Osteocyte (in vitro differentiated cells): ENCODE measurements at places on chromosomes 4 and X. TPM values are rescaled to one million over a fixed set of nuclear protein-coding genes. Genes with fewer than 3 reads are reported as not detected.

Gene PLS3
- 530 and 547 TPM in 2 replicates for total RNA-seq

Gene RAB39B
- total RNA-seq: 2.6 and 3.0 TPM in 2 replicates

Gene HHIP
- total RNA-seq: 0.97 and 1.8 TPM in 2 replicates

Gene COPS4
- total RNA-seq: 33.8 and 38.5 TPM in 2 replicates

Gene GAGE2A
- total RNA-seq: not detected in 2 replicates

Gene MAGEA11
- not detected in 2 replicates for total RNA-seq

Gene TREX2
- total RNA-seq: 2.5 TPM in 2 replicates

DNA sequence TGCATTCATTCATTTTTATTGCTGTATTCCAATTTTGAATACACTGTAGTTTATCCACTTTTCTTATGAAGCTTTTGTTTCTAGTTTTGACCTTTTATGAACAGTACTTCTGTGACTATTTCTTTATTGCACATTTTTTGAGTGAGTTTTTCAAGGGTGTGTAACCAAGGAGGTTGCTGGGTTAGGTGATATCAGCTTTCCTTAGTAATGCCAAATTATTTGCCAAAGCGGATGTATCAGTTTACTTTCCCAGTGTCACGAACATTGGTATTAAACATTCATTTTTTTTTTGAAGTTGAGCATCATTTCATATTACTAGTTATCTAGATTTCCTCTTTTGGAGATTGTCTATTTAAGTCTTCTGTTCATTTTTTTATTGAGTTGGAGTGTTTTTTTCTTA is 32.9 kb downstream of the STIM2 start:
- H3K36me3 ChIP-seq: no peaks in the 10 kb centered on the region
- H3K27ac ChIP-seq: no peak overlapping the region
- H3K27me3 ChIP-seq: no peaks in the 10 kb centered on the region
- H3K4me1 ChIP-seq: peaks cover 3% of the 10 kb centered on the region

DNA sequence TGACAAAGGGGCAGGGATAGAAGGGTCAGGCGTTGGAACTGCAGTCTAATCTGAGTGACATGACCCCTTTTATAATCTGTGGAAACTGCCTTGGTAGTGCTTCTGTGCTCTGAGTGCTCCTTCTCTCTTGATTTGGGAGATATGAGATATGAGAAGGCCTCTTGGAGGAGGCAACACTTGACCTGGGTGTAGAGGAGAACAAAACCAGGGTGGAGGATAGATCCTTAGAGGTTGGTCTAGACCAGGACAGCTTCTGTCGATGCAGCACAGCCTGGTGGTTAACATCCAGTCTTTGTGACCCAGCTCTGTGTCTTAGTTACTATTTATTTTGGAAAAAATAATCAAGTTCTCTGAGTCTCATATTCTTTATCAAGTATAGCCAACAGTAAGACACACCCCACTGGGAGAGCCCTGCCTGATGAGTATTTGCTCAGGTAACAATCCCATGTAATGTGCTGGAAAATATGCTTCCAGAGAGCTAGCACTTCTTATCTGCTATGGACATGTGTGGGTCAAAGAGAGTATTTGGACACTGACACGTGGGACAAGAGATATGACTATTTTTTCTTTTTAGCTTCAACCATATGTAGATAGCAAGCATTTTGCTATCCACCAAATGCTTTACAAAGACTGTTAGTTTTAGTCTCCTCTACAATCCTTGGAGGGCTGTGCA is 9.1 kb downstream of the USP51 start:
- H3K27ac ChIP-seq: no peak overlapping the region
- peak; percentile 10 for DNase-seq
- H3K4me1 ChIP-seq: no peaks in the 10 kb centered on the region
- no peaks in the 10 kb centered on the region for H3K27me3 ChIP-seq
- H3K36me3 ChIP-seq: no peaks in the 10 kb centered on the region
- no peak overlapping the region for H3K4me3 ChIP-seq

GRCh38 chrX:15107367-15107988 is 162.4 kb downstream of the ASB9 start:
- H3K36me3 ChIP-seq: no peaks in the 10 kb centered on the region
- peaks cover 2% of the 10 kb centered on the region for H3K27me3 ChIP-seq
- DNase-seq: no peak
- no peak overlapping the region for H3K4me3 ChIP-seq
- H3K4me1 ChIP-seq: no peaks in the 10 kb centered on the region
- H3K27ac ChIP-seq: no peak overlapping the region

DNA sequence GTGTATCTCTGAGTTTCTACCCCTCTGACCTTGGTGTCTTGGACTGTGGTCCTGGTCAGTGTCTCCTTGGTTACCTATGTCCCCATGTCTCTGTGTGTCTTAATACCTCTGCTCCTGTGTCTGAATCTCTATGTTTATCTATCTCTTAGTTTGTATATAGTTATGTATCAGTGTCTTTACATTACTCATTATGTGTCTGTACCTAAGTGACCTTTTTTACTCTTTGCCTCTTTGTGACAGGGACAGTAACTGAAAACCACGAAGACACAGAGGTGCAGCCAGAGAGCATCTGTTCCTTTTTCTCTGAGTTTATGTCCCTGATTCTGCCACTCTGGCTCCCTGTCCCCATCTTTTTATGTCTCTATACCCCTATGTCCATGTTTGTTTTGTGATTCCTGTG is 49.4 kb downstream of the ITIH6 start:
- no peak overlapping the region for H3K4me3 ChIP-seq
- DNase-seq: no peak
- H3K27ac ChIP-seq: no peak overlapping the region
- H3K27me3 ChIP-seq: no peaks in the 10 kb centered on the region
- H3K36me3 ChIP-seq: no peaks in the 10 kb centered on the region

DNA sequence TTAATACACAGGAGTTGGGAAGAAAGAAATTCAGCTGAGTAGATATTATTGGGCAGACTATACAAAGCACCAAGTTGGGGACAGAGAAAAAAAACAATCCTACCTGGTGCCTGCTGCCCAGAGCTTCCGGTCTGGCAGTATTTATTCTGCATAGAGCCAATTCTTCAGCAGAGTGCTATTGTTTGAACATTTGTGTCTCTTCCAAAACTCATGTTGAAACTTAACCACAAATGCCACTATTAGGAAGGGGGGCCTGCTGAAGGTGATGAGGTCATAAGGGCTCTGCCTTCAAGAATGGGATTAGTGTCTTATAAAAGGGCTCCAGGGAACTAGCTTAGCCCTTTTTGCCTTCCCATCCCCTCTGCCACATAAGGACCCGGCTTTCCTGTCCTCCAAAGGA is 136.2 kb downstream of the EVC2 start:
- no peaks in the 10 kb centered on the region for H3K4me1 ChIP-seq
- DNase-seq: no peak
- peaks cover 6% of the 10 kb centered on the region for H3K36me3 ChIP-seq
- peaks cover 11% of the 10 kb centered on the region for H3K27me3 ChIP-seq
- H3K4me3 ChIP-seq: no peak overlapping the region

DNA sequence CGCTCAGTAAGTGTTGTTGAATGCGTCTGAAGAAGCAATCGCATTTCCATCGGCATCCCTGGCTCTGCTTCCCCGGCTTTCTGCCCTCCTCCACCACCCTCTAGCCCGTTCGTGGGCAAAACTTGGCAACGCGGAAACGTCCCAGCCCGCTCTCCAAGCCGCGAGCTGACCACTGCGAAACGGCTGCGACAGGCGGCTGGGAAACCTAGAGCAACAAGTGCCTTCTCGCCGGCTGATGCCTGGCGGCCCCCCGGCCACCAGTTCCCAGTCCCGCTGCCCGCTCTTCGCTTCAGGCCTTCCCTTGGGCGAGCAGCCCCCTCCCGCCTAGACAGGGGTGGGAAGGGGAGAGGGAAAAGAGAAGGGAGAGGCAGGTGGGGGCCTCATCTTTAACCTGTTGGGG is 837 bp downstream of the CITED1 start:
- peaks cover 23% of the 10 kb centered on the region for H3K4me1 ChIP-seq
- peaks cover 4% of the 10 kb centered on the region for H3K36me3 ChIP-seq
- H3K4me3 ChIP-seq: peak overlapping the region; percentile 76
- peak; percentile 77 for DNase-seq
- H3K27me3 ChIP-seq: peaks cover 36% of the 10 kb centered on the region

GRCh38 chr4:28842271-28842670 is 1877.9 kb upstream of the PCDH7 start:
- H3K27ac ChIP-seq: no peak overlapping the region
- H3K36me3 ChIP-seq: no peaks in the 10 kb centered on the region
- no peaks in the 10 kb centered on the region for H3K27me3 ChIP-seq
- no peaks in the 10 kb centered on the region for H3K4me1 ChIP-seq
- DNase-seq: no peak

GRCh38 chr4:11098461-11098860 is 330.2 kb downstream of the HS3ST1 start:
- no peak overlapping the region for H3K4me3 ChIP-seq
- no peaks in the 10 kb centered on the region for H3K36me3 ChIP-seq
- H3K4me1 ChIP-seq: no peaks in the 10 kb centered on the region
- no peak overlapping the region for H3K27ac ChIP-seq
- no peak for DNase-seq

DNA sequence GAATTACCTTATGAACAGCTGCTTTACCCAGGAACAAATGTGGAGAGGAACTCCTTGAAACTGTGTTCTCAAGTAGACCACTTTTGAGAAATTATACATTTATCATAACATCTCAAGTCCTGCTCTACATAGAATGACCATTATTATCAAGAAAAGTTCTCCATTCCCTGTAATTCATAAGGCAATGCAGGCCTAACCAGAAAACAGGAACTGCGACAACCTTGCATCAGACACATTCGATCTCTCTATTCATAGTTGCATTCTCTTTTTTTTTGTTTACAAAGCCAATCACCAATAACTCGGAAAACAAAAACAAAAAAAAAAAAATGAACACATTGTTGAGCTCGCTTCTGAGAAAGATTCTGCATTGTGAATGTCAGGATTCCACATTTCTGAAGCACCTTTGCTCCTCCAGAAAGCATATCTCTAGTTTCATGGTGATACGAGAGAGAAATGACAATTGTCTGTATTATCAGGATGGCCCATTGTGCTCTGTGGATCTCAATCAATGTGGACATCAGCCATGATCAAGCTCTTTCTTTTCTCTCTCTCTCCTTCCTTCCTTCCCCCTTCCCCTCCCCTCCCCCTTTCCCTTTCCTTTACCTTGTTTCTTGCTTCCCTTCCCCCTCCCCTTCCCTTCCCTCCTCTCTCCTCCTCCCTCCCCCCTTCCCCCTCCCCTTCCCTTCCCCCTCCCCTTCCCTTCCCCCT is 32.4 kb upstream of the CD99 start:
- H3K27me3 ChIP-seq: no peaks in the 10 kb centered on the region
- H3K4me1 ChIP-seq: no peaks in the 10 kb centered on the region
- no peak for DNase-seq
- no peaks in the 10 kb centered on the region for H3K36me3 ChIP-seq

DNA sequence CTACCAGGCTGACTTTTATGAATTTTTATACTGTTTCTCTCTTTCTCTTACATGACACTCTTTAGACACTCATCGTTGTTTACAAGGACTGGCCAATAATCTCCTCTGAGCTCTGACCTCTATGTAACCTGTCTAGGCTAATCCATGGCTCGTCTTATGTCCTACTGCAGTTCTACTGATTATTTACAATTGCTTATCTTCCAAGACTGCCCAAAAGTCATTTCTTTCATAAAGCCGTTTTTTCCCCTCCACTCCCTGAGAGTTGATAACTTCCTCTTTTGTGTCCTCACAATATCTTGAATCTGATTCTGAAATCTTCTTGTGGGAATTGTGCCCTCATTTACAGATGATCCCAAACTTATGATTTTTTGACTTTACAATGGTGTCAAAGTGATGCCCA is 18.3 kb upstream of the SNCA start:
- no peak for DNase-seq
- no peaks in the 10 kb centered on the region for H3K36me3 ChIP-seq
- no peak overlapping the region for H3K27ac ChIP-seq
- no peaks in the 10 kb centered on the region for H3K4me1 ChIP-seq

DNA sequence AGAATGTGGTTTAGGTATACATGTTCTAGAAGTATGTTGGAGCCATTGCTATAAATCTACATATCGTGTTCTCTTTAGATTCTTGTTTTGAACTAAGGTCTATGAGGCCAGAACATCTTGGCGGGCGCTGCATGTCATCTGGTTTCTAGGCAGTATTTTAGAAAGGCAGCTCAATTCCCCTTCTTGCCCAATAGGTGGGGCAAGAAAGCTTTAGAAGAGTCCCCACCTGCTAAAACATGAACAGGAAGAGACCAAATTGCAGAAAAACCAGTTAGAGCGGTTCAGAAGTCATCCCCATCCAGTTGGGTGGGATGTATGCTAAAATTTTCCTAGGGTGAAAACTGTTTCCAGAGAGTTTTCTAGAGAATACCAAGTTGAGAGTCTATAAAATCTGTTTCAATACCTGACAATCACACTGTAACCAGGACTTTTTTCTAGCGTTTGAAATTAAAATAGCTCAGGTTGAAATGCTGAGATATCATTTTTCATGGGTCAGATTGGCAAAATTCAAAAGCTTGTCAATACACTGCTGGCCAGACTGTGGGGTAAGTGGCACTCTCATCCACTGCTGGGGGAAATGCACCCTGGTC is 17.5 kb upstream of the SH3KBP1 start:
- no peaks in the 10 kb centered on the region for H3K36me3 ChIP-seq
- no peaks in the 10 kb centered on the region for H3K27me3 ChIP-seq
- DNase-seq: no peak

DNA sequence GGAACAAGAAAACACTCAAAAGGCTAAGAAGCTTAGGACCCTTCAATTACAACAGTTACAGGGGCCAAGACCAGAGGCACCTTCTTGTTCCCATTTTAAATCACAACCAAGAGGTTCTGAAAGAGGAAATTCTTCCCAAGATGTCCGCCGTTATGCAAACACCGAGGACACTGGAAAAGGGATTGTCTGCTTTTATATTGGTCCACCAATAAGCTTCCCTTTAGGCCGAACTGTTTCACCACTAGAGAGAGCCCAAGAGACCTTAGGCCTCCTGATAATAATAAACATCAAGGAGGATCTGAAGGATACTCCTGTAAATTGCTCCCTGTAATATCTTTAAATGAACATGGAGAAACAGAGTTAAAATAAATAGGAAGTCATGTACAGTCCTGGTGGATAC is 92.6 kb upstream of the NLRP2B start:
- H3K4me3 ChIP-seq: no peak overlapping the region
- DNase-seq: no peak
- no peaks in the 10 kb centered on the region for H3K27me3 ChIP-seq
- H3K27ac ChIP-seq: no peak overlapping the region
- no peaks in the 10 kb centered on the region for H3K4me1 ChIP-seq

DNA sequence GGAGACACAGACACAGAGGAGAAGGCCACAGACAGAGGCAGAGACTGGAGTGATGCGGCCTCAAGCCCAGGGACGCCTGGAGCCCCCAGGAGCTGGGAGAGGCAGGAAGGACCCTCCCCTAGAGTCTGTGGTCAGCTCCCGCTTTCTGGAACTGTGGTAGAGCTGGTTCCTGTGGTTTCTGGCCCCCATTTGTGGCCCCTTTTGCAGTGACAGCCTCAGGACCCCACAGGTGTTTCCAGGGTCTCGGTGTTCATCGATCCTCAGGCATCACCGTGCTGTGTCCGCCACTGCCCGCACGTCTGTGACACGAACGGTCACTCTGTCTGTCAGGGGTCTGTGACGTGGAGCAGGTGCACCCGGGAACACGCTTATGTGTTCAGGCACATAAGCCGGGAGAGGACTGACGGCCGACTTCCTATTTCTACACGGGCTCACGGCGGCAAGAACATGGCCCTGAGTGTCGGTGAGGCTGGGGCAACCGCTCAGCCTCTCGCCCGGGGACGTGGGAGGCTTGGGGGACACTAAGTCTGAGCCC is 7.9 kb downstream of the GTPBP6 start:
- peaks cover 27% of the 10 kb centered on the region for H3K36me3 ChIP-seq
- no peak for DNase-seq
- no peaks in the 10 kb centered on the region for H3K27me3 ChIP-seq
- no peak overlapping the region for H3K27ac ChIP-seq
- H3K4me3 ChIP-seq: no peak overlapping the region
